Panc1 (cell line): ENCODE measurements at places on chromosomes 6 and 20. TPM values are rescaled to one million over a fixed set of nuclear protein-coding genes. Genes with fewer than 3 reads are reported as not detected.

Gene SAMD10
- total RNA-seq = 8.8 TPM

Gene PTK6
- total RNA-seq = 6.5 TPM

Gene GPSM3
- total RNA-seq = 2.0 TPM

Gene MYLIP
- 12.7 TPM for total RNA-seq

Gene NNAT
- total RNA-seq = not detected

Gene IMPG1
- total RNA-seq = not detected

Gene SOBP
- 9.0 TPM for total RNA-seq

Gene CCM2L
- 45.4 TPM for total RNA-seq

Gene CST4
- not detected for total RNA-seq

Gene SMOC2
- total RNA-seq = 0.13 TPM

Gene SLC17A2
- not detected for total RNA-seq

Gene SNX21
- 25.7 TPM for total RNA-seq

Gene LY6G6D
- total RNA-seq = not detected

Gene ANKRD60
- total RNA-seq = not detected

Gene KIAA0408
- total RNA-seq = 0.90 TPM
